Hypothalamus (tissue), 51 donors: ENCODE measurements at places on chromosomes 5 and 9.
A peak's percentile ranks its signal among the peaks of the same experiment; 100 is the strongest.

- DNase-seq = no peak
Observed at GRCh38 chr5:14212838-14213237, 69.7 kb downstream of the TRIO start.

DNA sequence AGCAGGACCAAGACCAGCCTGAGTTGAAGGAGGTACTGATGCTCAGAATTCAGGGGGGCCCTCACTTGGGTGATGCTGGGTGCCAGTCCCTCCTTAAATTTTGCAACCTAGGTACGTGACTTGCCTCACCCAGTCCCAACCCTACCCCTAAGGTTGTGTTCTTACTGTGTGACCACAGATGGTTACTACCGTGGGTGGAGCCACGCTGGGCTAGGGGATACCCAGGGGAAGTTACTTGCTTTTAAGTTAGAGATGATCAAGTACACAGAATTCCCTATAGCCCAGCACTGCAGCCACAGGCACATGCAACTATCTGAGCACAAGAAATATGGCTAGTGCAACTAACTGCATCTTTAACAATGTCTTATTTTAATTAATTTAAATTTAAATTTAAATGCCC is 32.9 kb downstream of the NXNL2 start:
- no peak for DNase-seq

- no peak for DNase-seq
Observed at GRCh38 chr9:118268046-118268445, 563.8 kb downstream of the TLR4 start.

DNA sequence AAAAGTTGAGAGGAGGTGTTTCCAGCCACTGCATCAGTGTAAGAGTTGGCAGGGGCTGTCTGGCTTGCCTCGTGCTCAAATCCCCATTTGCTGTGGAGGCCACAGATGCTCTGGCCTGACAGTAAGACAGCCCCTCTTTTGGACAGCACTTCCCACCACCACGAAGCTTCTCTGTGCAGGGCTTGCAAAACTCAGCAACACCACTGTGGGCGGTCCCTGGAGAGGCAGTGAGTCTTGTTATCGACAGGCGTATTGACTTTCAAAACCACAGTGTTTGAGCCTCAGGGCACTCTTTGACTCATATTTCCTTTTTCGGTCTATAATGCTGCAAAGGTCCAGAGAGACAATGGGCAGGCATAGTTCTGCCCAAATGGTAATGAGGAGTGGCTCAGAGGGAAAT is 539.5 kb downstream of the EBF1 start:
- no peak for DNase-seq

DNA sequence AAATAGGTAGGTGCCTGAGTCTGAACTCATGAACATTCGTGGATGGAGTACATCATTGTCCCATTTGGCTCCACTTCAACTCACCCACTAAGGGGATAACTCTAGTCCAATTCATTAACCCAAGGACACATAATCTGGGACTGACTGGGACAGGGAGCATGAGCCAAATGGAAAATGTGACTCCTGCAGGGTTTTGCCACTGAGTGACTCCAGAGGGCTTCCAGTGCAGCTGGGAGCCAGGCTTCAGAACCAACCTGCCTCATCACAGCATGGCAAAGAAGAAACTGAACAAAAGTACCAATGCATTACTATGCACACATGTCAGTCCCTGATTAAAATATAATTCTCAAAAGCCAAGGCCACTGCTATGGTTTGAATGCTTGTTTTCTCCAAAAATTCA is 159.7 kb upstream of the SNX2 start:
- no peak for DNase-seq

- DNase-seq = no peak
Observed at GRCh38 chr5:125798307-125798706, 624.9 kb upstream of the GRAMD2B start.

DNA sequence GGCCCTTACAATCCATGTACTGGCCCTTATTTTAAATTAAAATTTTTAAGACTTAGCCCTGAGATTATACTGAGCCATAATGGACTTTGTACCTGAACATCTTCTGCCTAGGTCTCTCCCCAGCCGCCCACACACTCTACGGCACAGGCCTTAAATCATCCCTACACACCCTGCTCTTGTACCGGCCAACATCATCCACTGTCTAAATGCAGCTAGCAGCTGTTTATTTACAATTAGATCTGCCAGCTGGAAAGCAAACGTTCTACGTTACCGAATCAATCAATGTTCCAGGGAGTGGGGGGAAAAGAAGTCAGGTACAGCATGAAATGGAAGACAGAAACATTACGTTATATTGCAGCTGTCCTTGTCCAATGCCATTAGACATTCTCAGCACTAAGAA is 88.4 kb upstream of the GRAMD2B start:
- no peak for DNase-seq

DNA sequence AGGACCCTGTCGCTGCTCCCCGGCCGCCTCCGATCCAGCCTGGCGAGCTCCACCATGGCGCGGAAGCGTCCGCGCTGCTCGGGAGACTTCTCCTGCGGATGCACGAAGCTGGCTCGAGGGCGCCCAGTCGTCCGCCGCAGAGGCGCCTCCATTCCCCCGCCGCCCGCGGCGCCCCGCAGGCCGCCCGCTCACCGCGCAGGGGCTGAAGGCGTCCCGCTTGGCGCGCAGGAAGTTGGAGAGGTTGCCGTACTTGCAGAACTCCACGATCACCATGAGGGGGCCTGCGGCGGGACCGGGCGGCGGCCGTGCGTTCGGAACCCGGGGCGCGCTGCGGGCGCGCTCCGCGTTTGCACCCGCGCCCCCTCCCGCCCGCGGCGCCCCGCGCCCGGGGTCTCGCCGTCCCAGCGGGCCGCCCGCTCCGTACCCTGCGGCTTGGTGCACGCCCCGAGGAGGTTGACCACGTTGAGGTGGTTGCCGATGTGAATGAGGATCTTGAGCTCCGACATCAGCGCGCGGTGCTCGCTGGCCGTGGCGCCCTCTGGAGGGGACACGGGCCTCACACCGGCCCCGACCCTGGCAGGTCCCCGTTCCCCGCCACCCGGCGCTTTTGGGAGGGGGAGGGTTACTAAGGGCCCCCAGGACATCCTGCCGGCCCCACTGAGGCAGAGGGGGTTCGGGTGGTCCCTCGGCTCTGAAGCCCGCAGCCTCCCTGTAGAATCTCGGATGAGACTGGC is 27.7 kb upstream of the SCGB3A1 start:
- no peak for DNase-seq

- DNase-seq = no peak
Observed at GRCh38 chr5:138188626-138189025, 9.7 kb downstream of the KIF20A start.

GRCh38 chr9:35757226-35757891 is 3.3 kb upstream of the MSMP start:
- peak; percentile 43 for DNase-seq
